Liver (tissue), 10 donors: ENCODE measurements at places on chromosomes 11 and 22. TPM values are rescaled to one million over a fixed set of nuclear protein-coding genes. Genes with fewer than 3 reads are reported as not detected.

Gene IL18
- total RNA-seq = 3.8 TPM

Gene KIAA1671
- total RNA-seq = 10.7 TPM

Gene BSX
- total RNA-seq = not detected

Gene SCGB1A1
- total RNA-seq = not detected

Gene KCNK4
- not detected for total RNA-seq

Gene SLC25A45
- total RNA-seq = 5.1 TPM
